HCT116 (cell line): ENCODE measurements at places on chromosomes 5 and 9.

DNA sequence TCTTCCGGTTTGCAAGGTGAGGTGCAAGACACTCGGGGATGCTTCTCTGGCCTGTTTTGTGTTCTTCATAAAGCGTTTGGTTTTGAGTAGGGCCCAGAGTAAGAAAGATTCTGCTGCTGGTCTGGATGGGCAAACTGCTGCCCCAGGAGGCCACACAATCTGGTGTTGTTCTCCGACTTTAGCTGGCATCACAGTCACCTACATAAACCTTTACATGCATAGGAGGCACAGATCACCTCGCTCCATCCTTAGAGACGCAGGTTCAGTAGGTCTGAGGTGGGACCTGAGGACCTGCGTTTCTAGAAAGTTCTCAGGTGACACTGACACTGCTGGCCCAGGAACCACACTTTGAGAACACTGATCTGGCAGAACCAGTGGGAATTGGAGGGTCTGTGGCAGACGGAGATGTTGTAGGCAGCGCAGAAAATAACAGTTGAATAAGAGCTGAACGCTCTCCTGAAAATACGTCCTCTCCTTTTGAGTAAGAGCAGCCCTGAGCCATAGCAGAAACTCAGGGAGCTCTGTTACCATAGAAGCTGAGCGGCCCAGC, 3.9 kb upstream of the SLC6A3 start:
- H3K36me3 ChIP-seq: no peaks in the 10 kb centered on the region
- H3K27me3 ChIP-seq: no peaks in the 10 kb centered on the region
- no peaks in the 10 kb centered on the region for H3K4me1 ChIP-seq

GRCh38 chr9:122186777-122187470, 27.2 kb downstream of the MORN5 start:
- no peaks in the 10 kb centered on the region for H3K36me3 ChIP-seq
- H3K27ac ChIP-seq: no peak overlapping the region
- no peak overlapping the region for H3K4me3 ChIP-seq
- no peak for DNase-seq

DNA sequence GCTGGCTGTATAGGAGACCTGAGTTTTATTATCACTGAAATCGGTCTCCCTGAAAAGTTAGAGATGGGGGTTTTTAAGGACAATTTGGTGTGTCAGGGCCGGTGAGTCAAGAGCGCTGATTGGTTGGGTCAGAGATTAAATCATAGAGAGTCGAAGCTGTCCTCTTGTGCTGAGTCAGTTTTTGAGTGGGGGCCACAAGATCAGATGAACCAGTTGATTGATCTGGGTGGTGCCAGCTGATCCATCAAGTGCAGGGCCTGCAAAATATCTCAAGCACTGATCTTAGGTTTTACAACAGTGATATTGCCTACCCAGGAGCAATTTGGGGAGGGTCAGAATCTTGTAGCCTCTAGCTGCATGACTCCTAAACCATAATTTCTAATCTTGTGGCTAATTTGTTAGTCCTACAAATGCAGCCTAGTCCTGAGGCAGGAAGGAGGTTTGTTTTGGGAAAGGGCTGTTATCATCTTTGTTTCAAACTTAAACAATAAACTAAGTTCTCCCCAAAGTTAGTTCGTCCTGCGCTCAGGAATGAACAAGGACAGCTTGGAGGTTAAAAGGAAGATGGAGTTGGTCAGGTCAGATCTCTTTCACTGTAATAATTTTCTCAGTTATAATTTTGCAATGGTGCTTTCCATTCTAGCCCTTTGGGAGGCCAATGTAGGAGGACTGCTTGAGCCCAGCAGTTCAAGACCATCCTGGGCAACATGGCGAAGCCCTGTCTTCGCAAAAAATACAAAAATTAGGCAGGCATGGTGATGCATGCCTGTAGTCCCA, 31.6 kb upstream of the RFK start:
- no peaks in the 10 kb centered on the region for H3K4me1 ChIP-seq
- no peak overlapping the region for H3K27ac ChIP-seq
- H3K4me3 ChIP-seq: no peak overlapping the region
- DNase-seq: no peak
- no peaks in the 10 kb centered on the region for H3K36me3 ChIP-seq
- no peaks in the 10 kb centered on the region for H3K27me3 ChIP-seq

DNA sequence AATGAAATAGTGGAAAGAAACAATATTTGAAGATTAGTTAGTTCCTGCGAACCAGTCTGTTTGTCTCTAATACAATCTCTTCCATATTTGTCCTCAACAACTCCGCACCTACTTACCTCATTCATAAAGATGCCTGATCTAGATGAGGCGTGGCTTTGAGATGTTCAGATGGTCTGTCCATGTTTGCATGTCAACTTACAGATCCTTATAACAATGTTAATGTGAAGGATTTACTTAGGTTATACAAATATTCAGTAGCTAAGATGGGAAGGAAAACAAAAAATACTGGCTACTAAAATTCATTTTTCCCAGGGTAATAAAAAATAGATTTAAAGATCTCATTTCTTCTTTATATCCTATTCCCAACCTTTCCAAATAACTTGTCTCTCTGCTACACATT, 8.3 kb downstream of the CDC14B start:
- H3K4me3 ChIP-seq: no peak overlapping the region
- H3K36me3 ChIP-seq: no peaks in the 10 kb centered on the region
- H3K27ac ChIP-seq: no peak overlapping the region
- DNase-seq: no peak
- peaks cover 16% of the 10 kb centered on the region; the same call in 1 of the 2 replicates for H3K4me1 ChIP-seq
- H3K27me3 ChIP-seq: no peaks in the 10 kb centered on the region

DNA sequence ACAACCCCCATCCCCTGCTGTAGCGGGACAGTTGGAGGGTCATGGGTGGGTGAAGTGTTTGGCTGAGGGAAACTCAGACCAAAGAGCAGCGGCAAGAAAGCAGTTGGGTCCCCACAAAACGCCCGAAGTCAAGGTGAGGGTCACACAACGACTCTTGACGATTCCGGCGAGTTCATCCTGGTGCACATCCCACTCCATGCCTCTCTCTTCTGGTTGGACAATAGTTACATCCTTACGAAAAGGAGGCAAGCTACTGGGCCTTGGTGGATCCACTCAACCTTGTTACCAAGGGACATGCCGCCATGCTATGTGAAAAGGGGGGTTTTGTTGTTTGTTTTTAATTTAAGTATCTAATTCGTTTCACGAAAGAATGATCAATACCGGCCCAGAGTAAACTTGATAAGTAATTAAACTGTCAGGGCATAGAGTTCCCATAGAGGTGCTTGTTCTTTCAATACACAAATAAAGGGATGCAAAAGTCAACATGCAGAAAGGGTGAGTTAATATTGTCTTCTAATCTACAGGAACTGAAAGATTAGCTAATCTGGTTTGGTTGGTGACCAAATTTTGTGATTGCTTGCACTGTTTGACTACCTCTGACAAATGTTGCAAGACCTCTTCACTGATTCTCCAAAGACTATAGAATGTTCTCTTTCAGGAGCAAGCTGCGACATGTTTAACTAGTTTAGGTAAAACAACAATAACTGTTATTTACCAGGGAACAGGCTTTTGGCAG, 732 bp upstream of the SMIM15 start:
- H3K4me1 ChIP-seq: peaks cover 16% of the 10 kb centered on the region
- no peak for DNase-seq
- H3K27me3 ChIP-seq: no peaks in the 10 kb centered on the region
- peak overlapping the region; percentile 87 for H3K27ac ChIP-seq
- H3K4me3 ChIP-seq: peak overlapping the region; percentile 92
- H3K36me3 ChIP-seq: peaks cover 23% of the 10 kb centered on the region; the same call in 1 of the 2 replicates

- no peaks in the 10 kb centered on the region for H3K27me3 ChIP-seq
- no peak overlapping the region for H3K27ac ChIP-seq
- H3K36me3 ChIP-seq: no peaks in the 10 kb centered on the region
- no peak overlapping the region for H3K4me3 ChIP-seq
Observed at GRCh38 chr5:38453921-38454320, 102.5 kb downstream of the LIFR start.
